Activated effector memory CD4-positive, alpha-beta T cell treated with Interleukin-2 at 50 U/mL for 16 hours (primary cell): ENCODE measurements at places on chromosomes 4 and X.

DNA sequence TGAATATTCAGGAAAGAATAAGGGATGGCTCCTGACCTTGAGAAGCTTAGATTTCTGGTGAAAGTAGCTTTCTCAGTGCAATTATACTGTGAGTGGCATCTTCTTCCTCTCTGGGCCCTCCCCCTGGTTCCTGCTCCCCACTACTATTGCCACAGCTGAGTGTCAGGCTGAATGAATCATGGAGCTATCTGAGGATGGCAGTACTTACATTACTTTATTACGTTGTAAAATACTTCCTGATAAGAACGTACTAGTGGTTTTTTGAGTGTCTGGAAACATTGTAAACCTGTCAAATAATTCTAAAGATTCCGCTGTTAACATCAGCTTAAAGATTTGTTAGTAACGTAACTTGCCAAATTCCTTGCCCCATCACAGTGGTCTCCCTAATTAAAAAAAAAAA lies 36.2 kb downstream of the ARHGAP10 start:
- DNase-seq: no peak

DNA sequence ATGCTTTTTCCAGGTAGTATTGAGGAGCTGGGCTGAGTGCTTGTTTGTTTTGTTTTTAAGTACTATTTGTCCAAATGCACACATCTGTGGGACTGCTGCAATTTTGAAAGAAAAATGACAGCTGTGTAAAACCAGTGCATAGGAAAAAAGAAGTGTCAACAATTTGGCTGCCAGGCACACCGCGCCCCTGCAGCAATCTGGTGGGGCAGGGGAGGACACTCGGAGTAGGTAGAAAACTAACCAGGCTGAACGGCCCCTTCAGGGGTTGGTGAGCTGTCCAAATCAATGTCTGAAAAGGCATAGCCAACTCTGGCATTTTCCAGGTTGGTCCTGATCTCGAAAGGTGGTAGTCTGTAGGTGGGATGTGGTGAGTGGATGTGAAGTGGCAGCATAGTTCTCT lies 1.1 kb downstream of the LDOC1 start:
- no peak for DNase-seq

DNA sequence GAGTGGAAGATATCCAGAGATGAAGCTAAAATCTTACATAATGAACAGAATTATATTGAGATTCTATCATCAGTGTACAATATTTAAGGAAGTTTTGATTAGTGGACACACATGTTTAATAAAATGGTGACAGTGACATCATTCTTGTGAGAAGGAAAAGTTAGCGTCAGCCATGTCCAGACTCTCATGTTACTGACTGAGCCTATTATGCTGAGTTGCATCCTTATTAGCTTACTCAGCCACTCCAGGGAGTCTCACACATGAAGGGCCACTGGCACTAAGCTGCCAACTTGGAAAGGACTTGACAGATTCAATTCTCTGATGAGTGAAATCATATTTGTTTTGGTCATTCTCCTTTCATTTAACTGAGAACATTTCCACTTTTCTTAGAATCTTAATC lies 170.6 kb downstream of the BANK1 start:
- DNase-seq: no peak

DNA sequence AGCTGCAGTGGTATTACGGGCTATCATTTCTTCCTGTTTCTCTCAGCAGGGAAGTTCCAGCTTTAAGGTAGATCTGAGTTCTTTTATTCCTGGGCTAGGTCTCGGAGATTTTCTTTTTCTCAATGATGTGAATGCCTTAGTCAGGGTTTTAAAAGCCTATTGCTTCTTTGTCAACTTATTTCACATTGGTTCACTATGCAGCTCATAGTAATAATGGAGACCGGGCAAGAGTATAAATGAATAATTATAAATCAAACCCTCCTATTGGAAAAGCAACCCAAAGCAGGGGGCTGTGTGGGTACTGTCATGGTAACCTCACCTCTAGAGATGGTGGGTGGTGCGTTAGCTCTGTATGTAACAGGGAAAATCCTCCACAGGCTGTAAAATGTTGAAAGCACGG lies 563.6 kb downstream of the RPA4 start:
- DNase-seq: no peak

- no peak for DNase-seq
Measured at GRCh38 chrX:153547195-153547594, 29.8 kb downstream of the ATP2B3 start.

DNA sequence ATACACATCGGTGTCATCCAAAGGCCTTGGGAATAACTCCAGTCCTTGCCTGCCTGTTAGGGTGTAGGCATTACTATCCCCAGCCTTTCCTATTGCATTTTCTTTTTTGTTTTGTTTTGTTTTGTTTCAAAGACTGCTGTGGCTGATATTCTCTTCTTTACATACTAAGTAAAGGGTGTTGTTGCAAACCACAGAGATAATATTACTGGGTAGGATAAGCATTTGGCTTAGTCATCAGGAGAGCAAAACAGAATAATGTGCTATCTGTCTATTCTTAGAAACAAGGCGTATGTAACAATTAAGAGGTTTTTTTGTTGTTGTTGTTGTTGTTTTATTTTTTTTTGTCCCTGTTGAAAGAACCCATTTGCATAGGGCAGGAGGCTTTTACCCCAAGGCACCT lies 41.8 kb downstream of the UGT2B28 start:
- DNase-seq: no peak

GRCh38 chr4:16676230-16676770 lies 222.1 kb downstream of the LDB2 start:
- DNase-seq: no peak

DNA sequence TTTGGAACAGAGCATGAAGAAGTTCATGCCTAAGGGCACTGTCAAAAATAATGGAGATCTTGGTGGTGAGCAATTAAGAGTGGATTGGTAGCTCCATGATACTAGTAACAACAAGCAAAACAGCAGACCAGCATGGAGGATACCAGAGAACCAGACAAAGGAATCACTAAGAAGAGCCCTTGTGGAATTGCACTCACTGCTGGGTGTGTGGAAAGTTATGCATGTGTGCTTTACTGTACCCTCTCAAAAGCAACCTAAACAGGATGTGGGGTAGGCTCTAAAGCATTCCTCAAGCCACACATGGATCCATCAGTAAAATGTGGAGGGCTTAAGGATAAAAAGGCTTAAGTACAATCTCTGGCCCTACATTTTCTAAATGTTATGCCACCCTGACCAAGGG lies 69.5 kb downstream of the AR start:
- no peak for DNase-seq

GRCh38 chr4:121692261-121692660 lies 4.5 kb downstream of the ANXA5 start:
- DNase-seq: no peak

- DNase-seq: no peak
Measured at GRCh38 chr4:30605616-30606190, 114.5 kb upstream of the PCDH7 start.

GRCh38 chr4:13918110-13918509 lies 290.6 kb upstream of the BOD1L1 start:
- DNase-seq: no peak

- no peak for DNase-seq
Measured at GRCh38 chr4:152456609-152457008, 79.3 kb downstream of the FBXW7 start.

DNA sequence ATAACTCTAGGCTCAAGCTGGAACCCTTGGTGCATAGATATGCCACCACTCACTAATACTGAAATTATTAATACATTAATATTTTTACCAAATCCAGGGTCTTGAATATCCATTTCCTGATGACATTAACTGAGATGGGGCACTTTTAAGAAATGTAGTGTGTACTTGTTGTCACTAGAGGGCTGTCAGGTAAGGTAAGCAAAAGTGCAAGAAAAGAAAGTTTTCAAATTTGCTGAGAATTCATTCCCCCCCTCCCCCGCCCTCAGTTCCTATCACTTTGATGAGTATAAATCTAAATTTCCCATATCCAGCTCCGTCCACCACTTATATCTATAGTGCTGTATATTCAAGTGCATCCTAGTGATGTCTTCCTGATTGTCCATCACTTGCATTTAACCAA lies 20.5 kb upstream of the WDR44 start:
- no peak for DNase-seq

DNA sequence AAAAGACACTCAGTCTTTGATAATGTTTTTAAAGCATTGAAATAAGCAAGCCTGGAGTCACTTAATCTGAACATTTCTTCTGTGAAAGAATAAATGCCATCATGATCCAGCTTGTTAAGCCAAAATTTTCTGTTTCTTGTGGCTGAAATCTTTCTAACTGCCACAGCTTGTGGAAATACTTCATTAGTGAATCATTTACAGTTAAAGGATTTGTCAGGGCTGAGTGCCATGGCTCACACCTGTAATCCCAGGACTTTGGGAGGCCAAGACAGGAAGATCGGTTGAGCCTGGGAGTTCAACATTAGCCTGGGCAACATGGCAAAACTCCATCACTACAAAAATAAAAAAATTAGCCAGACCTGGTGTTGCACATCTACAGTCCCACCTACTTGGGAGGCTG lies 93.3 kb upstream of the PDE5A start:
- DNase-seq: no peak

GRCh38 chr4:17619416-17620105 lies 5.1 kb downstream of the MED28 start:
- no peak for DNase-seq

GRCh38 chr4:182925298-182925757 lies 8.1 kb upstream of the DCTD start:
- DNase-seq: peak; percentile 24

GRCh38 chrX:81392396-81392795 lies 190.5 kb downstream of the SH3BGRL start:
- DNase-seq: no peak

- DNase-seq: no peak
Measured at GRCh38 chr4:106365613-106366012, 3.0 kb downstream of the GIMD1 start.

- no peak for DNase-seq
Measured at GRCh38 chr4:48093991-48094416, 40.0 kb downstream of the TXK start.

DNA sequence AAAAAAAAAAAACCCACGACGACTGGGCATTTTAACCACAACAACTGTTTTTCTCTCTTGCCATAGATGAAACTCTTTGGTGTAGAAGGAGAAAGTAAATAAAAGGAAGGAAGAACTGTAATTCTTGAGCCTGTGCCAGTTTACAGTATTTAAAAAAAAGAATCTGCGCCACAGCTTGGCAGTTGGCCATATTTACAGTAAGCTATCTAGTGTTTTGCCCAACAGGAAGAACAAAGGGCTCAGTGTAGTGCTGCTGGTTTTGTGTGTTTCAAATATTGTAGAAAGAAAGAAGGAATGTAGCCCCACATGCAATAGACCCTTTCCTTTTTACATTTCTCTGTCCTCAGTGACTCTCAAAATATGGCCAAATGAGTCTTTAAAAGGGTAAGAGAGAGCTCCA lies 66.1 kb downstream of the NR3C2 start:
- DNase-seq: peak; percentile 5

DNA sequence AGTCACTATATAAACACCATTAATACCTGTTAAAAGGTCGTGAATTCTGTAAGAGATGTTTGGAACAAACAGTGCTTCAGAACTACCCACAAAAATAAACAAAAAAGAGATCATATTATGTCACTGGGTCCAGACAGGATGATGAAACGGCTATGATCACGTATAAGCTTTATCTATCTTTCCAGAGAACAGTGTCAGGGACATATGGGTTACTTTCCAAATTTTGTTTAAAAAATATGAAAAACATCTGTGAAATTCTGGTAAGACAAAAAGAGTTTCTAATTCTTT lies 90.0 kb downstream of the SORBS2 start:
- no peak for DNase-seq

- no peak for DNase-seq
Measured at GRCh38 chr4:26239801-26240200, 81.0 kb upstream of the RBPJ start.

GRCh38 chr4:32962100-32962499 lies 2241.9 kb downstream of the PCDH7 start:
- DNase-seq: no peak

GRCh38 chr4:92100975-92101374 lies 202.8 kb upstream of the GRID2 start:
- DNase-seq: no peak
